ENCODE measurements at places on chromosomes 11 and 22. TPM values are rescaled to one million over a fixed set of nuclear protein-coding genes. Genes with fewer than 3 reads are reported as not detected.

Gene CDHR5
- total RNA-seq = not detected

Gene MS4A1
- 0.35 TPM for total RNA-seq

Gene SCGB1D2
- total RNA-seq = not detected

Gene FAT3
- 16.0 TPM for total RNA-seq

Gene KRTAP5-6
- not detected for total RNA-seq

Gene ABCG4
- total RNA-seq = not detected

DNA sequence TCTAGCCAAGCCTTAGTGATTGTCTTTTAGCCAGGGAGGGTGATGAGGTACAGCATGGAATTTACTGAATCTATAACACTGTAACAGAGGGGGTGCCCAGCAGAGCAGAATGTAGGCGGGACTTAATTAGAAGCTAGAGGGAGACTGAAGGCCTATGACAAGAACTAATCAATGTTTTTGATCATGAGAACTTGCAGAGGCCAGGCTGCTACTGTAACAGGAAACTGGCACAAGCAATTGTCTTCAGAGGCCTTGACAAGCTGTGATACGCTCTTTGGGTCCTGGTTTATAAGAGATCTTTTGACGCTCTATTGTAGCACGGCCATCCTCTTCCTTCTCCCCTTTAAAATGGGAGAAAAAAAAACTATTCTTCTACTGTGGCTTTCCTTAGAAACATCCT is 1297.3 kb downstream of the JRKL start:
- H3K4me3 ChIP-seq = no peak overlapping the region
- no peak overlapping the region for H3K27ac ChIP-seq
- DNase-seq = no peak
- H3K27me3 ChIP-seq = no peaks in the 10 kb centered on the region

GRCh38 chr11:125995313-125995712 is 49.5 kb downstream of the VSIG10L2 start:
- no peaks in the 10 kb centered on the region for H3K36me3 ChIP-seq
- no peak overlapping the region for H3K4me3 ChIP-seq
- no peak overlapping the region for H3K27ac ChIP-seq
- no peaks in the 10 kb centered on the region for H3K27me3 ChIP-seq
- H3K4me1 ChIP-seq = peaks cover 7% of the 10 kb centered on the region

DNA sequence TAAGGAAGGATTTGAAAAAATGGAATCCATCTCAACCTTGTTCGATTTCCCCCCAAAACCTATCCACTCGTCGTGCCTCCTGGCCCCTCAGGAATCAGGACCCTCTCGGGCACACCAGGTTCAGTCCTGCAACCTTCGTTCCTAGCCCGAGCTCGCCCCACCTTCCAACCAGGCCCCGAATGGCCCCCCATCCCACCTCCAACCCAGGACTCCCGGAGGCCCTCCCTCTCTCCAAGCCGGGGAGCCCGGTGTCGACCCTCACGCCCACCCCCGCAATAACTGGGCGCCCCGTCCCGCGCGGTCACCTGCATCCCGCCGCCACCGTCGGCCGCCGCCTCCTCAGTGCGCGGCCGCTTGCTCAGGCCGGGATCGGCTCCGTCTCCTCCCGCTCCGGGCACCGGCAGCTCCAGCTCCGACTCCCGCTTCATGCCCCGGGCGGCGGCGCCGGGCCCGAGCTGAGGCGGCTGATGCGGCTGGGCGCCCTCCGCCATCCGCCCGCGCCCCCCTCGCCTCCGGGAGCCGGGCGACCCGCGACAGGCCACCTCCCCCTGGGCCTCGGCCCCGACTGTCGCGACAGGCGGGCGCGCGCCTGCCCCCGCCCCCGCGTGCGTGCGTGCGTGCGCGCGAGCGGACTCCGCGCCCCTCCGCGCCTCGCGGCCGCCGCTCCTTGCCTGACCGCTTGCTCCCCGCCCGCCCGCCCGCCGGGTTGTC is 534 bp downstream of the RBFOX2 start:
- H3K27me3 ChIP-seq = no peaks in the 10 kb centered on the region
- peaks cover 8% of the 10 kb centered on the region for H3K36me3 ChIP-seq
- H3K27ac ChIP-seq = peak overlapping the region; percentile 97
- peaks cover 6% of the 10 kb centered on the region for H3K4me1 ChIP-seq
- peak overlapping the region; percentile 94 for H3K4me3 ChIP-seq
- no peak for DNase-seq

GRCh38 chr11:112837162-112837826 is 123.9 kb upstream of the NCAM1 start:
- no peak overlapping the region for H3K27ac ChIP-seq
- H3K36me3 ChIP-seq = no peaks in the 10 kb centered on the region
- H3K4me1 ChIP-seq = peaks cover 11% of the 10 kb centered on the region
- H3K27me3 ChIP-seq = no peaks in the 10 kb centered on the region

DNA sequence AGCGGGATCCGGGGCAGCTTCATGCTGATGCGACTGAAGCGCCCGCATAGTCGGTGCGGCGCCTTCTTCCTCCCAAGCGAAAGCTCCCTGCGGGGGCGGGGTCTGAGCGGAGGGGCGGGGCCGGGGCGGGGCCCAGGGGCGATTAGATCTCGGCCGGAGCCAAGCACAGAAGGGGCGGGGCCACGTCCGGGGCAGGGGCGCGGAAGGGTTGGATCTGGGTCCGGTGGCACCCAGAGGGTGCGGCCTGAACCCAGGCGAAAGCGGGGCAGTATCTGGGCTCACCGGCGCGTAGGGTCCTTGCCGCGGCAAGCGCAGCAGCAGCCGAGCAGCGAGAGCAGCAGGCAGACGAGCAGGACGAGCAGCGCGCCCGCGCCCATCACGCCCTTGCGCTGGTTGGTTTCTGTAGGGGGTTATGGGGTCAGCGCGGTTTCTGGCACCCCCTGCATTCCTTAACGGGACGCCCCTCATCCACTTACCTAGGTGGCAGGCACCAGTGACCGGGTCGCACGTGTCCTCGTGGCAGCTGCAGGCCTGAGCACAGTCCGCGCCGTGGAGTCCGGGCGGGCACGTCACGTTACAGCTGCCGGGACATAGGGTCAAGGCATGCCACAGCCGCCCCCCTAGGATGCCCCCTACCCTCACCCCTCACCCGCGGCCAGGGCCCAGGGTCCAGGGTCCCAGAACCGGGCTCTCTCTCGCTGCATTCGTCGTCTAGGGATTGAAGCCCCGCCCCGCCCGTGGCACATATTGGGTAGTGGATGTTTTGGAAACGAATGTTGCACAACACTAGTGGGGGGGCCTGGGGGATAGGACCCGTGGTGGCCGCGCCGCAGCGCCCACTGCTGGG is 8.1 kb downstream of the SCARF2 start:
- no peaks in the 10 kb centered on the region for H3K27me3 ChIP-seq
- DNase-seq = no peak
- no peak overlapping the region for H3K27ac ChIP-seq
- H3K4me1 ChIP-seq = peaks cover 22% of the 10 kb centered on the region
- H3K36me3 ChIP-seq = peaks cover 36% of the 10 kb centered on the region
- H3K4me3 ChIP-seq = peak overlapping the region; percentile 55

- H3K4me3 ChIP-seq = no peak overlapping the region
- peaks cover 19% of the 10 kb centered on the region for H3K36me3 ChIP-seq
- peaks cover 15% of the 10 kb centered on the region for H3K4me1 ChIP-seq
Observed at GRCh38 chr22:35661464-35661863, 13.2 kb downstream of the APOL6 start.

DNA sequence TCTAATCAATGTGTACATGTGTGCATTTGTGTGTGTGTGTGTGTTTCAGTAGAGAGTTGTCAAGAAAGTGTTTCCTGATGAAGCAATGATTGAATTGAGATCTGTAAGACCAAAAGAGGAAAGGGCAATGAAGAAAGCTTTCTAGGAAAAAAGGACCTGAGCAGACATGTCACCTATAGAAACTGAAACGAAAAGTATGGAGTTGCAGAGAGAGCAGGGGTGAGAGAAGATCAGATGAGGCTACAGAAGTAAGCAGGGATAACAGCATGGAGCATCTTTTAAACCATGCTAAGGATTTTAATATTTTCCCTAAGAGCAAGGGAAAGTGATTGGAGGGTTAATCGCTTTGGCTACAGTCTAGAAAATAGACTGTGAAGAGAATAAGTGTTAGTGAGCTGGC is 1459.4 kb upstream of the TENM4 start:
- H3K27ac ChIP-seq = no peak overlapping the region
- no peaks in the 10 kb centered on the region for H3K27me3 ChIP-seq
- DNase-seq = no peak

DNA sequence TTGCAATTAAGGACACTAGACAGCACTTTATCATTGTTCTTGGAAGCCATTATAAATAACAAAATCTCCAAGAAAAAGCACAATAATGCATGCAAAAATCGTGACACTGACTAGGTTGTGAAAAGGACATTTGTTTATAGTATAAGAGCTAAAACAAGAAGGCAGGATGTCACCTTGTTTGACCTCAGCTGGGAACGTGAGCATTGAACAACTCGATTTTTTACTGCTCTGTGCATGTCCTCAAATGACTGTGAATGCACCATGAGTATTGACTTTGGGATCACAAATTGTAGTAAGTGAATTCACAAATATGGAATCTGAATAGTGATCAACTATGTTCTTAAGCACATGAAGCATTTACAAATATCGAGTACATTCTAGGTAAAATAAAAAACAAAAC is 35.3 kb upstream of the ARHGAP20 start:
- no peaks in the 10 kb centered on the region for H3K27me3 ChIP-seq
- H3K4me1 ChIP-seq = no peaks in the 10 kb centered on the region
- DNase-seq = no peak
- H3K4me3 ChIP-seq = no peak overlapping the region
- no peak overlapping the region for H3K27ac ChIP-seq
- no peaks in the 10 kb centered on the region for H3K36me3 ChIP-seq

GRCh38 chr11:128684549-128685401 is 9.1 kb upstream of the FLI1 start:
- no peak for DNase-seq
- H3K4me1 ChIP-seq = peaks cover 16% of the 10 kb centered on the region
- H3K36me3 ChIP-seq = no peaks in the 10 kb centered on the region
- peak overlapping the region; percentile 68 for H3K4me3 ChIP-seq
- no peak overlapping the region for H3K27ac ChIP-seq
- no peaks in the 10 kb centered on the region for H3K27me3 ChIP-seq

GRCh38 chr11:115170133-115170815 is 333.9 kb downstream of the CADM1 start:
- H3K4me3 ChIP-seq = no peak overlapping the region
- H3K27ac ChIP-seq = no peak overlapping the region
- no peaks in the 10 kb centered on the region for H3K4me1 ChIP-seq
- no peak for DNase-seq

DNA sequence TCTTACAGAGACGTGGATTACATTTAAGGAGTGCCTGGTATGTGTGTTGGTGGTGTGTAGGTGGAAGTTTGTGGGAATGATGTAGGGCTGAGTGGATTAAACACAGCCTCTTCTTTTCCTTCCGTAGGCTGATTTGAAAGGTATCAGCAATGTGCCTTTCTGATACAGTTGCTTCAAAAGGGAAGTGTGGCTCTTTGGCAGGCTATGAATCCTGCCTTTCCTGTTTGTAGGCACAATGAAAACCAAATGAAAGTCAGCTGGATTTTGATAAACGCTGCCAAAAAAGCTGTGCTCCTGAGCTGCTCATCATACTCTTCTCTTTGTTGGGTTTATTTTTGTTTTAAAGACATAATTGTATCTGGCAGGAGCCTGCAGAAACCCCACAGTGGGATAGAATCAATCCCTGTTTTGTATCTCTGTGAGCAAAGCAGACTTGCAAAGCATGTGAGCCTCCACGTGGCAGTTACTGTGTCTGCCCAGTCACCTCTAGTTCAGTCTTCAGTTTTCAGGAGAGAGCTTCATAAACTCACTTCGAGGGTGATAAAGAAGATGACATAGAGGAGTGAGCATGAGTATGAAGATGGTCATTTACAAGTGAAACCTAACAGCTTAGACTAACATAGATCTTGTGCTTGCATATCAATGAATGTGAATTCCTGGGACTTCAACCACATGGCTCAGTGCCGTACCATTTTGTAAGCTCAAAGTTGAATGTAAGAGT is 655.7 kb upstream of the KIRREL3 start:
- no peak overlapping the region for H3K4me3 ChIP-seq
- no peaks in the 10 kb centered on the region for H3K27me3 ChIP-seq
- no peaks in the 10 kb centered on the region for H3K36me3 ChIP-seq
- H3K27ac ChIP-seq = no peak overlapping the region

GRCh38 chr22:46660604-46661201 is 40.5 kb downstream of the GRAMD4 start:
- no peaks in the 10 kb centered on the region for H3K27me3 ChIP-seq
- no peak overlapping the region for H3K27ac ChIP-seq
- no peak for DNase-seq
- H3K4me1 ChIP-seq = no peaks in the 10 kb centered on the region
- no peaks in the 10 kb centered on the region for H3K36me3 ChIP-seq
- H3K4me3 ChIP-seq = no peak overlapping the region

GRCh38 chr11:79050786-79051185 is 390.0 kb downstream of the TENM4 start:
- H3K4me1 ChIP-seq = no peaks in the 10 kb centered on the region
- H3K27ac ChIP-seq = no peak overlapping the region
- DNase-seq = no peak
- no peak overlapping the region for H3K4me3 ChIP-seq
- no peaks in the 10 kb centered on the region for H3K27me3 ChIP-seq

- H3K36me3 ChIP-seq = no peaks in the 10 kb centered on the region
- DNase-seq = no peak
- H3K4me1 ChIP-seq = peaks cover 8% of the 10 kb centered on the region
- no peak overlapping the region for H3K4me3 ChIP-seq
- no peaks in the 10 kb centered on the region for H3K27me3 ChIP-seq
Observed at GRCh38 chr11:71946144-71946571, 17.3 kb downstream of the RNF121 start.

DNA sequence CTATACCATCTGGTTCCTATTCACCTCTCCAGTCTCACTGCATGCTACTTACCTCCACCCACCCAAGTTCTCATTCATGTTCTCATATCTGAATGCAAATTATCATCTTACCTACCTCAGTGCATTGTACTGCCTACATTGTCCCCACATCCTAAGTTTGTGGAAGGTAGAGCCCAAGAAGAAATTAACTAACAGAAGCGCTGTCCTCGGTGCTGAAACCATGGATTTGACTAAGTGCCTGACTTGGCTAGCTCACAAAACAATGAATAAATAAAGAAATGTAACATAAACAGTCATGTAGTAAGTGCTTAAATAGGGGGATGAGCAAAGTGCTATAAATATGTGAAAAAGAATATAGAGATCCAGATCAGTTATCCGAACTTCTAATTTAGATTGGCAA is 63.2 kb downstream of the GRIA4 start:
- no peaks in the 10 kb centered on the region for H3K36me3 ChIP-seq
- no peak overlapping the region for H3K4me3 ChIP-seq
- H3K27ac ChIP-seq = no peak overlapping the region
- no peak for DNase-seq
- H3K4me1 ChIP-seq = no peaks in the 10 kb centered on the region

DNA sequence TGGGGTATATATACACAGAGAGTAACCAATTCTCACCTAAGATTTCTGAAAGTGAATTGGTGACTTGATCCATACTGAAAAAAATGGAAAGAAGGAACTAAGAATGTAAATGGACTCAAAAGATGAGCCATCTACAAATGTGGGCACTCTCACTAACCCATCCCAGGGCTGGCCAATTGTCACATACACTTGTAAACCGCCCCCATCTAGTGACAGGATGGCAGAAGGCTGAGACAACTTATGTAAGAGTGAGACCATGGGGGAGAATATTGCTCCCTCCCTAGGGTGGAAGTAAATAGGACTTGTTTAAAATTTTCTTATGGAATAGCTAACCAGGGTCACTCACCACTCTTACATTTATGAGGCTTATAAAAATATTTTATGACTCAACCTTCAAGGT is 377.1 kb upstream of the ISX start:
- H3K4me1 ChIP-seq = no peaks in the 10 kb centered on the region
- no peak overlapping the region for H3K4me3 ChIP-seq
- H3K36me3 ChIP-seq = no peaks in the 10 kb centered on the region
- no peak overlapping the region for H3K27ac ChIP-seq
- no peaks in the 10 kb centered on the region for H3K27me3 ChIP-seq

- H3K36me3 ChIP-seq = no peaks in the 10 kb centered on the region
- no peak overlapping the region for H3K27ac ChIP-seq
- no peaks in the 10 kb centered on the region for H3K4me1 ChIP-seq
- no peaks in the 10 kb centered on the region for H3K27me3 ChIP-seq
- no peak for DNase-seq
- H3K4me3 ChIP-seq = no peak overlapping the region
Observed at GRCh38 chr11:71580057-71581003, 2.3 kb downstream of the KRTAP5-11 start.
